ENCODE measurements at places on chromosomes 3 and 15.

DNA sequence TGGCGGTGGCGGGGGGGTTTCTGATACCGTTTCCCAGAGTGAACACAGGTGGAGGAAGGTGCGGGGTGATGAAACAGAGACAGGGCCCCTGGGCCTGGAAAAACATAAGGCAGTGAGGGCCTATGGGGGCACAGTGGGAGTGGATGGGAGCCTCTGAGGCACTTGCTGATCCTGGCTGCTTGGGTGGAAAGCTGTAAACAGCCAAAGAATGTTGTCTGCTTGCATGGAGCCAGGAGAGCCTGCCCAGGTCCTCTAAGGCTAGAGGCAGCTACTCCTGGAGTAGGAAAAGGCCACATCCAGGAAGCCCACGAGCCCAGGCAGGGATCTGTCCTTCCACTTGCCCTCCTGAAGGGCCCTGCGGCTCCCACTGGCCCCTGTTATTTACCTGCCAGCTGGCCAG lies 2.9 kb upstream of the SEMA3B start:
- DNase-seq = no peak

GRCh38 chr3:138890555-138891187 lies 55.9 kb upstream of the PIK3CB start:
- peak; percentile 92 for DNase-seq

DNA sequence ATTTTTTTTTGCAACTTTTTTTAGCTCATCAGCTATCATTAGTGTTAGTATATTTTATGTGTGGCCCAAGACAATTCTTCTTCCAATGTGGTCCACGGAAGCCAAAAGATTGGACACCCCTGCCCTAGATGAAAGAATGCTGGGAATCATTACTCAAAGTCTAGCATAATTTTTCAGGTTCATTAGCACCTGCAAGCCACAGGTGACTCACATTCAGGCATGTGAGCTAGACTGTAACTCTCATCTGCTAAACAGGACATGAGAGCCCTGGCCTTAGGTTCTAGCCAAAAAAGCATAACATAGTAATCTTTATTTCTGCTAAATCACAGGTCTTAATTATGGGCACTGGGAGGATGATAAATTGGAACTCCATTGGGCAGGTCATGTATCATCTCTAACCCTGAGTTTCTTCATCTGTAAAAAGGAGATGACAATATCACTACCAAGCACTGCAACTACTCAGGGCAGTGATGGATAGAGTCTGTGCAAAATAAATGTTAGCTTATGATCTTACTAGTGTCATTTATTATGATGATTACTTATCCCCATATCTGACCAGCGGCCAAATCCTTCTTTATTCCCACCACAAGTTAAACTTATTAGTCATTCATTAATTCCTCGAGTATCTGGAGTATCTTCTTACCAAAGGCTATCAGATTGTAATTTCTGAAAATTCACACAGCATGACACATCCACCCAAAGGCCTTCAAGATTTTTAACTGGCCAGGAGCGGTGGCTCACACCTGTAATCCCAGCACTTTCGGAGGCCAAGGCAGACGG lies 125.0 kb downstream of the PLD1 start:
- no peak for DNase-seq

- DNase-seq = no peak
These were observed 152.6 kb upstream of the EPHA3 start for GRCh38 chr3:88954853-88955252.

DNA sequence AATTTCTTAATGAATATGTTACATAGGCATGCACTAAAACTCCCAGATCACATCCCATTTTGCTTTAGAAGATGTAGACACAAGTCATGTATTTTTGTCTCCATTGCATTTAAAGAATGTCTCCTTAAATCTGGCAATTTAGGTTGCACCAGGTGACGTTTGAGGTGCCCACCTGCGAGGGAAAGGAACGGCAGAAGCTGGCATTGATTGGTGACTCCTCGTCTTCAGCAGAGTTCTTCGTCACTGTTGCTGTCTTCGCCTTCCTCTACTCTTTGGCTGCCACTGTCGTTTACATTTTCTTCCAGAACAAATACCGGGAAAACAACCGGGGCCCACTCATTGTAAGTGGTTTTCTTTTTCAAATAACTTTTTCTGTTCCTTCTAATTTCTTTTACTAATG lies 96.1 kb upstream of the SNTN start:
- DNase-seq = no peak

DNA sequence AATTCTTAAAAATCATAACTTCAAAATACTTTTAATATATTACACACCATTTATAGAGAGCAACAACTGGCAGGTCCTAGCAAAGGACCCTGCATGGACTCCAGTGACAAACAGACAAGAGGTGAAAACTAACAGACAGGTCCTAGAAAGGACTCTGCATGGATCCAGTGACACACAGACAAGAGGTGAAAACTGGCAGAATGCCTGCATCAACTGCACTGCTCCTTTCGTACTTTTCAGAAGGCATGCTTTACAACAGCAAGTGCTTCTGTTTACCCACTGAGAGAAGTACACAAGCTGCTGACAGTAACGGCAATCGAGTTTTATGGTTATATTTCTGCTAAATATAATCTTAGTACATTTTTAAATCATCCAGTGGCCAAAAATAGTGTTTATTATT lies 24.3 kb upstream of the GP5 start:
- DNase-seq = no peak

GRCh38 chr15:101718896-101719295 lies 5.4 kb downstream of the TARS3 start:
- DNase-seq = no peak

GRCh38 chr3:141812586-141812985 lies 49.4 kb downstream of the GRK7 start:
- DNase-seq = no peak

DNA sequence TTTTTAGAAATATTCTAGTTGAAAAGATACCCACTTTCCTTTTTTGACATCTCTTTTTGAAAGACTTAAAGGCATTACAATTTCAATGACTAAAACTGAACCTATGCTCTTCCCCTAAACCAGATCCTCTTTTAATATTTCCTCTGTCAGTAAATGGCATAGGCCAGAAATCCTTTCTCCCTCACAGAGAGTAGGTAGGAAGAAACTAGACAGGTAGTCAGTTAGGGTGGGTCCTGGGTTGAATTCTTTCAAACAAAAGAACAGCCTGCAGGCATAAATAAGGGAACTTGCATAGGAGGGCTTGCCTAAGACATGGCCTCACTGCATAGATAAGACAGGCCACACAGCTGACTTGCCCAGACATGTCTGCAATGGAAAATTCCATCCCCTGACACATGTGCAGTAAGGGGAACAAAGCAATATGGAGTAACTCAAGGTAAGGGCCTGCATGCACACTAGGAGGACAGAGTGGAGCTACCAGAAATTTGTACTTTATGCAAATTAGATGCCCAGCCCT lies 23.1 kb downstream of the PLSCR5 start:
- DNase-seq = peak; percentile 74

Data from inflammatory macrophage (primary cell).